Suprapubic skin (tissue), 4 donors: ENCODE measurements at places on chromosomes 4 and X.

- no peak for DNase-seq
Observed at GRCh38 chr4:115671581-115671980, 558.2 kb upstream of the NDST4 start.

- no peak for DNase-seq
Observed at GRCh38 chr4:76981644-76982043, 32.1 kb downstream of the SEPTIN11 start.

- DNase-seq = no peak
Observed at GRCh38 chr4:10620935-10621488, 63.6 kb downstream of the CLNK start.

GRCh38 chr4:145098675-145099037, 545 bp downstream of the ABCE1 start:
- no peak for DNase-seq

- no peak for DNase-seq
Observed at GRCh38 chr4:40046311-40046980, 10.2 kb upstream of the N4BP2 start.
